Activated CD8-positive, alpha-beta T cell treated with anti-CD3 and anti-CD28 coated beads, Interleukin-2, amount 10 ng/mL, durations not matched to agents 7 days and 5 days (primary cell): ENCODE measurements at places on chromosomes 13 and 19. TPM values are rescaled to one million over a fixed set of nuclear protein-coding genes. Genes with fewer than 3 reads are reported as not detected.
A peak's percentile ranks its signal among the peaks of the same experiment; 100 is the strongest.

GRCh38 chr13:110341445-110342244 lies 34.6 kb downstream of the COL4A2 start:
- H3K4me3 ChIP-seq = no peak overlapping the region
- H3K27ac ChIP-seq = no peak overlapping the region
- H3K36me3 ChIP-seq = no peaks in the 10 kb centered on the region
- peaks cover 34% of the 10 kb centered on the region for H3K27me3 ChIP-seq
- DNase-seq = no peak
- peaks cover 19% of the 10 kb centered on the region for H3K4me1 ChIP-seq

DNA sequence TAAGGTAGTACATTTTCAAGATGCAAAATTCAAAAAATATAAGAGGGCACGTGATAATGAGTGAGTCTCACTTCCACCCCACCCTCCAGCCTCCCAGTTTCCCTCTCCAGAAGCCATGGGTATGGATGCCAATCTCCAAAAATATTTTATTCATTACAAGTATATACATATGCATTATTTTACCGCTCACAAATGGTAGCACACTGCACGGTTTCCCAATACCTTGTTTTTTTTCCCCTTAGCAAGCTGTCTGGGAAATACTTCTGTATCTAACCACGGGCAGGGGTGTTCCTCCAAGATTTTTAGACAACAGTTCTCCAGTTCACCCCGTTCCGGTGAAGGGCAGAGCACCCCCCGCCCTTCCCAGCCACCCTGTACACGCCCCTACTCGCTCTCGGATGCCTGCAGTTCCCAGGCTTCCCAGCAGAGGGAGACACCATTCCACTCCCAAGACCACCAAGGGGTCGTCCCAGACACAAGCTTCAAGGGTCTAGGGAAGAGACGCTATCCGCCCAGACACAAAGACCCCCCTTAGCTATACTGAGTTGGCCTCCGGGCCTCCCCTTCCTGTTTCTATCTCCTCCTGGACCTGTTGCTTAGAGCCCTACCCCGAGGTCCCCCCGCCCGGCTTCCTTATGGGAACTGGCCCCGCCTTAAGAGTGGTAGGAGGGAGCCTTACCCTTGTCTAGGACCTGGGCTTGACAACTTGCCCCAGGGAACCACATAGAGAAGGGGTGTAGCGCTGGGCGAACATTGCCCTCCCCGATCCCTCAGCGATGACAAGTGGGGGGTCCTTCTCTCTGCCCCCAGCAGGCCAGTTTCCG lies 1.1 kb upstream of the FXYD3 start:
- H3K27me3 ChIP-seq = no peaks in the 10 kb centered on the region
- H3K27ac ChIP-seq = no peak overlapping the region
- no peaks in the 10 kb centered on the region for H3K36me3 ChIP-seq
- H3K4me3 ChIP-seq = no peak overlapping the region
- peak; percentile 74 for DNase-seq
- peaks cover 6% of the 10 kb centered on the region for H3K4me1 ChIP-seq

The TSPAN16 gene
- total RNA-seq = not detected

- H3K27me3 ChIP-seq = peaks cover 38% of the 10 kb centered on the region
- H3K4me3 ChIP-seq = no peak overlapping the region
- H3K27ac ChIP-seq = no peak overlapping the region
- H3K4me1 ChIP-seq = peaks cover 37% of the 10 kb centered on the region
- H3K36me3 ChIP-seq = peaks cover 19% of the 10 kb centered on the region
These were observed 3.8 kb upstream of the APC2 start for GRCh38 chr19:1445932-1446712.

GRCh38 chr13:35471706-35472322 lies 4.7 kb downstream of the MAB21L1 start:
- peaks cover 62% of the 10 kb centered on the region for H3K27me3 ChIP-seq
- H3K36me3 ChIP-seq = peaks cover 12% of the 10 kb centered on the region
- DNase-seq = no peak
- H3K27ac ChIP-seq = no peak overlapping the region
- H3K4me3 ChIP-seq = no peak overlapping the region
- H3K4me1 ChIP-seq = peaks cover 35% of the 10 kb centered on the region

The CD209 gene
- not detected for total RNA-seq

- H3K27me3 ChIP-seq = peaks cover 12% of the 10 kb centered on the region
- no peak overlapping the region for H3K27ac ChIP-seq
- no peak overlapping the region for H3K4me3 ChIP-seq
- no peak for DNase-seq
- H3K4me1 ChIP-seq = peaks cover 6% of the 10 kb centered on the region
- H3K36me3 ChIP-seq = no peaks in the 10 kb centered on the region
These were observed 126.2 kb downstream of the KCNRG start for GRCh38 chr13:50141375-50141975.

GRCh38 chr19:16903347-16903746 lies 14.5 kb downstream of the F2RL3 start:
- no peak overlapping the region for H3K27ac ChIP-seq
- DNase-seq = no peak
- H3K27me3 ChIP-seq = peaks cover 3% of the 10 kb centered on the region
- H3K36me3 ChIP-seq = peaks cover 2% of the 10 kb centered on the region

DNA sequence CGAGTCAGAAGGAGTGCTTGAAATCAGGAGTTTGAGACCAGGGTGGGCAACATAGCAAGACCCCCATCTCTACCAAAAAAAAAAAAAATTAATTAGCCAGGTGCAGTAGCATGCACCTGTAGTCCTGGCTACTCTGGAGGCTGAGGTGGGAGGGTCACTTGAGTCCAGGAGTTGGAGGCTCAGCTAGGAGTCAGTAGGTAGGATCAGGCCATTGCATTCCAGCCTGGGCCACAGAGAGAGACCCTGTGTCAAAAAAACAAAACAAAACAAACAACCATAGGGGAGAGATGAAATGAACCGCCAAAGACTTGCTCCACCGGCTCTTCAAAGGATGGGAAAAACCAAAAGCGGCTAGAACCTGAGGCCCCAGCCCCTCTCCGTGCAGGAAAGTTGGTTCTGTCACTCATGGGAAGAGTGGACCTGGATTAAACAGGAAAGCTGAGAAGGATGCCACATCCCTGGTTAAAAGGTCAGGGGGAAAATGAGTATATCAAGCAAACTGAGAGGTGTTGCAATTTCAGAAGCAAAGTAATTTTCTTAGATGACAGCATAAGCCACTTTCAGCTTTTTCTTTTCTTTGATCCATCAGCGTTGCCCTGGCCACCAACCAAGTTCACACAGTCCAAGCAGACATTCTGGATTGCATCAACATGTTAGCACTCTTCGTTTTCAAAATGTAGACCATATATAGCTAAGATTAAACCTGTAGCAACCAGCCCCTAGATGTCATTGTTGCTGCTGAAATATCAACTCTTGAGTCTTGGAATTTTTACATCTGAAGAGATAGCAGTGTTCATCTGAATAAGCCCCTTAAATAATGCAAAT lies 8.9 kb upstream of the ZNF507 start:
- DNase-seq = no peak
- H3K4me1 ChIP-seq = no peaks in the 10 kb centered on the region
- no peak overlapping the region for H3K4me3 ChIP-seq

DNA sequence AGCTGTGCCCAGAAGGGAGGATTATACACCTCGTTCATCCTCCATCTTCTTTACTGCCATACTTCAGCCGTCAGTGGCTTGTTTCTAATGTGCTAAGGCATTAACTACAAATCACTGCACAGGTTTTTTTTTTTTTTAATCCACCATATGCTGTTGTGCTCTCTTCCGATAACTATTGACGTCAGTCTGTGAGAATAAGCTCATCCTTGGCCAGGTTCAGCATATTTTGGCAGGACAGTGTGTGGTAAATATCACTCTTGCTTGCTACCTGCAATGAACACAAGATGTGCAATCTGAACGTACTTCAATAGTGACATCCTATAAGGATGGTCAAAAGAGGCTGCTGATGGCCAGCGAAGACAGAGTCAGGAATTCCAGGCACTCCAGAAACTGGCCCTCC lies 2030.7 kb upstream of the PCDH20 start:
- H3K4me3 ChIP-seq = no peak overlapping the region
- no peak overlapping the region for H3K27ac ChIP-seq
- H3K36me3 ChIP-seq = no peaks in the 10 kb centered on the region

DNA sequence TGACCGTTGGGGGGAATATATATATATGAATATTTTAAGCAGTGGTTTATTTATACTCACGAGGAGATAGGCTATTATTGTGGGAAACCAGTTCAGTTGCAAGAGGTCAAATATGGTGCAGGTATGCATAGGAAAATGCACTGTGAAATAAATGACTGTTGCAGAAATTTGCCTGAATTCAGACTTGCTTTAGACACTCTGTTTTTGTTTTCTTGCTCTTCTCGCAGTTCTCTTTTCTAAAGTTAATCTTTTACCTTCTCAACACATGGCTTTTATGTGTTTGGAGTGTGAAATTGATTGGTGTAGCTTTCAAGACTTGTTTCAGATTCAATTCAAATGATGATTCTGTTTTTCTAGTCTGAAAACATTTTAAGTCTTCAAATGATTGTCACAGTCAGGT lies 109.7 kb downstream of the LRCH1 start:
- H3K36me3 ChIP-seq = peaks cover 5% of the 10 kb centered on the region
- no peaks in the 10 kb centered on the region for H3K27me3 ChIP-seq
- DNase-seq = no peak
- H3K27ac ChIP-seq = no peak overlapping the region
- H3K4me1 ChIP-seq = peaks cover 32% of the 10 kb centered on the region

DNA sequence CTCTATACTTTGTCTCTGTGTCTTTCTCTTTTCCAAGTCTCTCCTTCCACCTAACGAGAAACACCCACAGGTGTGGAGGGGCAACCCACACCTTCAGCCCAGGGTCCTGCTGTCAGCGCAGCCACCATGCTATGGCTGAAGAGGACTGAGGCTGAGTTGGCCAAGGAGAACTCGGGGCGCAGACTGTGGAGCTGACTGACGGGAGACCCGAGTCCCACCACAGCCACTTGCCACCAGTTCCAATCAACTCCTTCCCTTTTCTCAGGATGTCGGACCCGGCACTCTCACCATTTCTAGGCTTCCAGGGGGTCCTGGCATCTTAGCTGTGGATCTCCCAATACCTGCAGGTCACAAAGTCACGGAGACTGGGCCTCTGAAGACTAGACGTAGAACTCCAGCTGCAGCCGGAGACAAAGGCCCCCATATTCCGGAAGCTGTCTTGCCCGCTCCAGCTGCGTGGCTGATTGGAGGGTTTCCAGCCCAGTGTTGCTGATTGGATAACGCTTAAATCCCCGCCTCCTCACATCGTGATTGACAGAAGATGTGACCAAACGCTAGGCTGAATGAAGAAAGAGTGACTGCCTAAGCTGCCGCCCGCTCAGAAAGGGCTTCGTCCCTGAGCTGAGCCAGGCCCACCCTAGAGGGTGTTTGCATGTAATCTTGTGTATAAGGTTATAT lies 63.6 kb downstream of the ZNF429 start:
- H3K4me1 ChIP-seq = peaks cover 18% of the 10 kb centered on the region
- H3K36me3 ChIP-seq = peaks cover 36% of the 10 kb centered on the region
- no peaks in the 10 kb centered on the region for H3K27me3 ChIP-seq
- peak overlapping the region; percentile 96 for H3K27ac ChIP-seq

GRCh38 chr13:74023484-74023883 lies 110.7 kb downstream of the KLF12 start:
- DNase-seq = no peak
- H3K27ac ChIP-seq = no peak overlapping the region
- H3K36me3 ChIP-seq = peaks cover 44% of the 10 kb centered on the region
- H3K4me1 ChIP-seq = peaks cover 31% of the 10 kb centered on the region

DNA sequence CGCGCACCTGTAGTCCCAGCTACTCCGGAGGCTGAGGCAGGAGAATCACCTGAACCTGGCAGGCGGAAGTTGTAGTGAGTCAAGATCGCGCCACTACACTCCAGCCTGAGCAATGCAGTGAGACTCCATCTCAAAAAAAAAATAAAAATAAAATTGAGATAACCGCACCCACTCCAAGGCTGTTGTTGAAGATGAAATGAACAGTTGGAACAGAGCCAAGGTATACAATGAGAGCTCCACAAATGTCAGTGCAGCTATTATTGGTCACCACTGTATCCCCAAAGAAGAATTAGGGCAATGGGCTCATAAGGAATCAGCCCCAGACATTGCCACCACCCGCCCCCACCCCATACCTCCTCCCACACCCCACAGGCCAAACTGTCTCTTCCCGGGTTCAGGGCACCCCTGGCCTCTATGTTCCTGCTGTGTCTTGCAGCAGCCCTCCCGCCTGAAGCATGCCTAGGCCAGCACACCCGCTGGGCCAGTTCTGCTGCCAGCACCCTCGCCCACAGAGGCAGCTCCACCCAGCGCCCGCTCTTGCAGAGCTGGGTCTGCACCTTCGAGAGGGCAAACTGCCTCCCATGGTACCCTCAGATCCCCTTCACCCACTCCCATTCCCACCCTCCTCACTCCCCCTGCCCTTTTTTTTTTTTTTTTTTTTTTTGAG lies 3.5 kb upstream of the S1PR5 start:
- no peaks in the 10 kb centered on the region for H3K36me3 ChIP-seq
- H3K4me3 ChIP-seq = no peak overlapping the region
- H3K4me1 ChIP-seq = peaks cover 27% of the 10 kb centered on the region
- H3K27ac ChIP-seq = no peak overlapping the region
- no peak for DNase-seq
